ENCODE measurements at places on chromosomes 1 and 21.
A peak's percentile ranks its signal among the peaks of the same experiment; 100 is the strongest.

DNA sequence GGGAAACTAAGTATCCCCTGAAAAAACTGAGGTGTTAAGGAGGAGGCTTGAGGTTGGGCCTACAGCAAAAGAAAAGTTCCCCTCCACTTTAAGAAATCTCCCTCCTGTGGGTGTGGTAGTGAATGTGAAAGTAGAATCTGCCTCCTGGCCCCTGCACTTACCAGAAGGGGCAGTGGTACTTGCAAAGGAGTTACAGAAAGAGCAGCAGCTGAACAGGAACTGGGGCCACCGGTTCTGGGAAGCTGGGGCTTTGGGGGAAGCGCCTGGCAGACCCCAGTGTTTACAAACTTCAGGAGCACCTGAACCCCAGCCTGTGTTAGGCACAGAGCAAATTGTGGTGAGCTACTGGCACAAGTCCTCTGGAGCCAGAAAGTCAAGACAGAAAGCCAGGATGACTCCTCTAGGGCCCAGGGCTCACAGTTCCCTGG, 250.2 kb upstream of the FGGY start:
- no peak for DNase-seq

DNA sequence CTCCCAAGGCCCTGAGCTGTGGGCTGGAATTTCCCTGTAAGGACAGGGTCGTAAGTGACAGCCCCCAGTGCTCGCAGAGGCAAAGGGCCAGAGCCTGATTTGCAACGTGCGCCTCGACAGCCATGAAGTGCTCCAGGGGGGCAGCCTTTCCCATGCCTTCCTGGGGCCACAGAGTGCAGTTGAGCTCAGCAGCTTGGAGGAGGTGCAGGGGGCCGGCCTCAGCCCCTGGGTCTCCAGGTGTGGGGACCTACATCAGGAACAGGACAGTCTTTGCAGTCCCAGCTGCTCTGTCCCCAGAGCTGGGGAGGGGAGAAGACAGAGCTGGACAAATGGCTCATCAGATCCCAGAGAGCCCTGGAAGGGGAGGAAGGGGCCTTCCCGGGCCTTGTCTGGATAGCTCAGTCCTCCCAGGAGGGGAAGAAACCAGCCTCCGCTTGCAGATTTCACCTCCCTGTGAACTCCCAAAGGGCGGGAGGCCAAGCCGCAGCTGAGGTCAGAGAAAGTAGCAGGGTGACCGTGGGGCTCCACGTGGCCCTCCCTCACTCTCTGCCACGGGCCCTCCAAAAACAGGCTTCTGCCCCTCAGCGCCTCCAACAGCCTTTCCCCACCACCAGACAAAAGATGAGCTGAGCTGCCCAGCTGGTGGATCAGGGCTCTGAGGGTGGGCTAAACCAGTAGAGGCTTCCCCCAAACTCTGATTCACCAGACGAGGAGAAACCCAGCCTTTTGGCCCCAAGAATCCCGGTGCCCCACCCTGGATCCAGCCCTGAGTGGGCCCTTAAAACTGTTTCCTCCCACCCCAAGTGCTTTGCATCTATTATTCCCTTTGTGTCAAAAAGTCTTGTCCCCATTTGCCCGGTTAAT, 76.5 kb downstream of the DHRS3 start:
- no peak for DNase-seq

DNA sequence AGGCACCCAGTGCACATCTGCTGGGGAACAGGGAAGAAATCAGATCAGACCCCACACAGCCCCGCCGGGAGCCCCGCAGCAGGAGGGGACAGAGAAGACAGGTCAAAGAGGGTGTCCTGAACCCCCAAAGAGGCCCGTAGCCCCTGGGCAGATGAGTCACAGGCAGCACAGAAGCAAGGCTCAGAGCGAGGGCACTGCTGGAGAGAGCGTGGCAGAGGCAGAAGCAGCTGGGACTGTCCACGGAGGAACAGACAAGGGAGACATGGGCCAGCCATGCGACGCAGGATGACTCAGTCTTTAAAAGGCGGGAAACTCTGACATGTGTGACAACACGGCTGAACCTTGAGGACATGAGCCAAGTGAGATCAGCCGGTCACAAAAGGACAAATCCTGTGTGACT, 14.5 kb upstream of the PRDM16 start:
- no peak for DNase-seq

- no peak for DNase-seq
Observed at GRCh38 chr1:209835782-209836298, 8.1 kb downstream of the UTP25 start.

DNA sequence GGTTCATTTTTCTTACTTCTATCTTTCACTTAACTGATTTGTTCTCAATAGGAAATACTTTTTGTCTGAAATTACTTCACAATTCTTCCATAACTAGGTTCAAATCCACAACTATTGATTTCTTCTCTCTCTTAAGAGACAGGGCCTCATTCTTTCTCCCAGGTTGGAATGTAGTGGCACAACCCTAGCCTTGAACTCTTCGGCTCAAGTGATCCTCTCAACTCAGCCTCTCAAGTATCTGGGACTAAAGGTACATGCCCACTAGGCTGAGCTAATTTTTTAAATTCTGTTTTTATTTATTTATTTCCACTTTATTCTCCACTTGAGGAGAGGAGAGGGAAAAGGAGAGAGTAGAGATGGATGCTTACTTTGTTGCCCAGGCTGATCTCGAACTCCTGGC, 370.4 kb upstream of the PLXNA2 start:
- no peak for DNase-seq

DNA sequence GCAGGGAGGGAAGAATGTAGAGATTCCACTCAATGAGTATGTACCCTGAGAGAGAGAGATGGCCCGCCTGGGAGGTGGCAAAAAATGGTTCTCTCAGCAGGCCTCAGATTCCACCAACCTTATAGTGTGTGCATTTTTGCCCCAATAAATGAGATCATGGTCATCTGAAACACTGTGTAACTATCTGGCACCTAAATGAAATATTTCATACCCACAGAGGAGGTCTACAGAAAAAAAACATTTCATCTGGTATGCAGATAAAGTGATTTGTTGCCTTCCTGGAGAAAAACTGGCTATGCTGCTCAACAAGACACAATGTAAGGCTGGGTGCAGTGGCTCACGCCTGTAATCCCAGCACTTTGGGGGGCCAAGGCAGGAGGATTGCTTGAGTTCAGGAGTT, 4.9 kb downstream of the TMCO2 start:
- DNase-seq = no peak

DNA sequence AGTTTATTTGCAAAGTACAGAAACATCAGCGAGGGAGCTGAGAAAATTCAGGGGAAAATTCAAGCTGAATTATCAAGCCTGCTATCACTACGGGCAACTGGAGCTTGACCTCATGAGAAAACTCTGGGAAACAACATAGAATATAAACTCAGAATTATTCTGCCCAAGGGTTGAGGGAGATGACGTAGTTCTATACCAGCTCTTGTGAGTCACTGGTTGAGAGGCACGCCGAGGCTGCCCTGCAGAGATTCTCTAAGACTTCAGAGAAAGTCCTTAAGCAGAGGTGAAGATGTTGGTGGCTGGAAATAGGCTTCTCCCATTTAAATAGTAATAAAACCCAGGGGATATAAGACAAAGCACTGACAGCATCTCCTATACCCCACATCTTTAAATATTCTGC, 12.3 kb downstream of the SYDE2 start:
- DNase-seq = no peak

DNA sequence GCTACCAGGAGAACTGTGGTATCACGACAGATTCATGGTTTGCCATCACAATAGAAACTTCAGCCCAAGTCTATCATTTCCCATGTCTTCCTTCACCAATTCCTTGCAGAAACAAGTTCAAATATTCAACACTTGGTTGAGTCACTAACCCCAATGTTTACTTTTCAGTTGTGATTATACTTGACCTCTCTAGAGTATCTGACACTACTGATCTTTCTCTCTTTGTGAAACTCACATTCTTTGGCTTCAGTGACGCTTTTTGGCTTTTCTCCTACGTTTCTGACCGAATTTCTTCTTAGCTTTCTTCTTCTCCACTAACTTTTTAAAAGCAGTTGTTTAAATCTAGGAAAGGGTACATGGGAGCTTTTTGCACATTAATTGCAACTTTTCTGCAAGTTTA, 48.8 kb upstream of the HMGB4 start:
- no peak for DNase-seq

GRCh38 chr1:203359010-203359571, 8.2 kb upstream of the FMOD start:
- DNase-seq = no peak

DNA sequence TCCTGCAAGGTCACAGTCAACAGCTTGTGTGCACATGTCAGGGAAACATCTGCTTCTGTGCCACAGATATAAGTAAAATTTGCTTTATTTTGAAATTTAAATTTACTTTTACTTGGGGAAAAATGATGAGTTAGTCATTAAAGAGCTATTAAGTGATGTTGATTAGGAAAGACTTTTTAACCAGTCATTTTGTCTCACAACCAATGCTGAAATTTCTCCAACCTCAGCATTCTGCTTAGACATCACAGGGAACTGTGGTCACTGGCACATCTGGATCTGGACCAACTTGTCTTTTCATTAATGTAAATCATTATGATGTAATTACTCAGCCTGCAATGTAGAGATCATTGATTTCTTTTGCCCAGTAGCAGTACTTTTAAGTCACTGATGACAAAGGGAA, 301.0 kb downstream of the TTLL7 start:
- DNase-seq = no peak

DNA sequence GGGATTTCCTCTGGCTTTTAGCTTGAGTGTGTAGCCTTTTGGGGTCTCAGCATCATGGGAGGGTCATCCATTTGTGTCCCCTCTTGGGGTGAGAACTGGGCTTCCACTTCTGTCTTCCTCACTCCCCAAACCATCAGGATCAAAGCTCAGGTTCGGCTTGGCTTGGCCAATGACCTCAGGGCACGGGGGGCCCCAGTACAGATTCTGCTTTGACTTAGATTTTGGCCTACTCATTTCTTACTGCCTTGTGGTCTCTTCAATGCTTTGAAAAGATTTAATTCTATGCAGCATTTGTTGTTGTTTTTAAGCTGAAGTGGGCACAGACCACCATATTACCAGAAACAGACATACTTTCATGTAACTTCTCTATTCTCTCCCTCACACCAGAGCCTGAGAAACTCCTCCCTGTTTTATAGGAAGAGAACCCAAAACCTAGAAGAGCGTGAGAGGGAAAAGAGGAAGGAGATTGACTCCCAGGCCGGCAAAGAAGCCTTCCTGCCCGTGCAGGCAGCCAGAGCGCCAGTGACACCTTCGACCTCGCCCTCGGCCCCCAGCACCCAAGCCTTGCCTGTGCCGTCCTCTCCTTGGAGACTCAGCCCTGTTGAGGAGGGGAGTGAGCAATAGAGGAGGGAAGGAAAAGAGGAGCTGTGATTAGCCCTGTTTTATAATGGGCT, 1.9 kb upstream of the S100A3 start:
- DNase-seq = no peak

DNA sequence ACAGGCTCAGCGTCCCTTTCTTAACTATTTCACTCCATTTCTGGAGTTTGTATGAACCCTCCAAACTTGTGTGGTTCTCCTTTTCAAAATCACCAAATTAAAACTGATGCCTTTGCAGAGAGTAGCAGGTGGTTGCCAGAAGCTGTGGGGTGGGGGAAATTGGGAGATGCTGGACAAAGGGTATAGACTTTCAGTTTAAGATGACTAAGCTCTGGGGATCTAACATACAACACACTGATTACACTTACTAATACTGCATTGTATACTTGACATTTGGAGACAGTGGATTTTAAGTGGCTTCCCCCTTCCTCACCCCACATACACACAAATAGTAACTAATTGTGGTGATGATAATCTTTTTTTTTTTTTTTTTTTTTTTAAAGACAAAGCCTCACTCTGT, 11.1 kb upstream of the SCYL3 start:
- DNase-seq = no peak

GRCh38 chr1:113579256-113580018, 179.8 kb downstream of the PHTF1 start:
- DNase-seq = no peak

DNA sequence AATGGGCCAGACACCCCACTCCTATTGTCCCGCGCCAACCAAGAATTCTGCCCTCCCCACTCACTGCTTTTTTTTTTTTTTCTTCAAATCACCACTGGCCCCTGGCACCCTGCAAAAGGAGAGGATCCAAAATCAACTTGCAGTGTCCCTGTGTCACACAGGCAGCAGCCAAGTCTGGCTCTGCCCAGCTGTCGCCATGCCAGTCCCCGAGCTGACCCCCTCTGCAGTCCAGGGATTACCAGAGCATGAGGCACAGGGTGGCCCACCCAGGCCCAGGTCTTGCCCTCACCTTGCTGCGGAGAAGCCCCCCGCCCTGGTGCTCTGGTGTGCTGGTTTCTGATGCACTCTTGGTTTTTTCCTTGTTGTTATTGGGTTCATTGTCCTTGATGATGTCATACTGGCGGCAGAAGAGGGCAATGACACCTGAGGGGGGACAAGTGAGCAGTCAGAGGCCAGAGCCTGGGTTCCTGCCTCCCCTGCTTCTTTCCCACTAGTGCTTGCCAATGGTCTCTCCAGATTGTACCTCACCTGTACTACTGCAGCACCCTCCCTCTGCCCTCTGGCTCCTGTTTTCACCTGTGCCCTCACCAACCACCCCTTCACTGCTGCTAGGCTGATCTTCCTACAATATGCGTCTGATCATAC, 6.2 kb downstream of the FNDC5 start:
- DNase-seq = no peak

- no peak for DNase-seq
Observed at GRCh38 chr1:219938706-219939105, 10.3 kb upstream of the SLC30A10 start.

GRCh38 chr21:27362249-27362648, 395.4 kb upstream of the ADAMTS5 start:
- no peak for DNase-seq

DNA sequence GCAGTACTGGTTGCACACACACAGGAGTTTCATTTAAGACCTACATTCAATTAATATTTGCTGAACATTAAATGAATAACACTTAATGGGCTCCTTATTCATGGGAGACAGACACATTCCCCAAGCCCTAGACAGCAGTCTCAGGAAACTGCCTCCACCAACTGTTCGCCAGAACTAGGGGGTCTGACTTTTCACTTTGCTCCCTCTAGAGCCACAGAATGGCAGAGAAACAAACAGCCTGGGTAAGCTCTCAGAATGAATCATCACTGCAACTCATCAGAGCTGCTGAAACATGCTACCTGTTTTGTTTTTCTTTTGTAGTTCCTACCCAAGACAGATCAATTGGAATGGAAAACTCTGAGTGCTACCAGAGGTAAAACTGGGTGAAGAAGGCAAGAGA, 31.7 kb downstream of the ELK4 start:
- no peak for DNase-seq

- DNase-seq = peak; percentile 18
Observed at GRCh38 chr1:246724016-246724730, at the start of gene SCCPDH. Gene SCCPDH (plus strand): TSS chr1:246724409. CDS start chr1:246724423, 14 bp downstream.
